ENCODE measurements at places on chromosomes 6 and 20.
A peak's percentile ranks its signal among the peaks of the same experiment; 100 is the strongest.

- DNase-seq = no peak
Observed at GRCh38 chr20:50932016-50932485, 814 bp upstream of the ADNP start.

DNA sequence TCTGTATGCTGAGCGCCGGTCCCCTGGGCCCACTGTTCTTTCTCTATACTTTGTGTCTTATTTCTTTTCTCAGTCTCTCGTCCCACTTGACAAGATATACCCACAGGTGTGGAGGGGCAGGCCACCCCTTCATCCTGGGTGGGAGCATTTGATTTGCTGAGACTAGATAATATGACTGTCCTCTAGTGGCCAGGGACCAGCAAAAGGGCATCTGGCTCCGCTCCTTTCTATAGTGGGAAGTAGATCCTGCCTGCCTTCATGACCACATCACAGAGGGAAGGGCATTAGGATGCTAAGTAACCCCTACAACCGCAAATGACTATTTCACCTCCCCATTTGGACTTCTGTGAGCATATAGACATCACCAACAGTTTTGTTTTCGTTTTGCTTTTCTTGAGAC, 64.5 kb downstream of the TRMT6 start:
- DNase-seq = no peak

- DNase-seq = peak; percentile 75
Observed at GRCh38 chr6:18388942-18389341, 1.8 kb downstream of the RNF144B start.

DNA sequence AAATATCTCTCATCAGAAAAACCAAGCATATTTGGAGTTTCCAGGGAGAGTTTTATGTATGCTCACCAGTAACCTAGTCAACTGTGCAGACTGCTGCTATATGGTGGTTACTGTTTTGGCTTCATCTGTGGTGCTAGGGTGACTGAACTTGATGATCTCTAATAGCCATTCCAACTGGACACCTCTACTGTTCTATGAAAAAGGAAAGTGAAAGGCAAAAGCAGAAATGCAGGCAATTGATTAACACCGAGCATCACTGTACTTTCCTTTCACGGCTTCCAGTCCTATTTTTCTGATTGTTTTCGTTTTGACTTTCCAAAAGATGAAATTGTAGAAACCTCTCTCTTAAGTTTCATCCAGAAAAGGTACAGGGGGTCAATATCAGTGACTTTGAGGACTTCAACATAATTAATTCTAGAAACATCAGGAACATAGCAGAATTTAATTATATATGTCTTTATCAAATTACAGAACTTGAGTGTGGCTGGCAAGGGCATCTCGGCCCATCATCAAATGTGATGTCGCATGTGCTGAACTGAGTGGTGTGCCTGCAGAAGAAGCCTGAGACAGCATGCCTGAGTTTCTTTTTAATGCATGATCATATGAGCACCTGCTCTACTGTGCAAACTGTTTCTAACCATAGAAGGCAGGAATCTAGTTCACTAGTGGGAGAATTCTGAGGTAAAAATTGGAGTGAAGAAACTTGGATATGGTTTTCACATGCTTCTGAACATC, 464.3 kb upstream of the FLRT3 start:
- DNase-seq = no peak

GRCh38 chr20:46575937-46576461, 25.5 kb upstream of the OCSTAMP start:
- no peak for DNase-seq

DNA sequence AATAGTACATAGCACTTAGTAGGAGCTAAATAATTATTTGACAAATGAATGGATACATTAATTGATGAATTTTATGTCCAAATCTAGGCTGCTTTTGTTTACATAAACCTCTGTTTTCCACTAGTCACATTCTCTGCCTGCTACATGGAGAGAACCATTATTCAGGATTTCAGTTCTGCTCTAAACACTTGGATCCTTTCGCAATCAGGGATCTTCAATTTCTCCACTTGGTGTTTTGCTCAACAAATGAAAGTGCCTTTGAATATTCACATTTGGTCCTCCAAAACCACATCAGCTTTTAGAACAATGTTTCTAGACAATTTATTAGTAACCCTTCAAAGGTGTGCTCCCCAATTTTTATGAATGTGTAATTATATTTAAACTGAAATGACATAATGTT, 30.6 kb upstream of the HLA-DQB1 start:
- DNase-seq = no peak

GRCh38 chr6:131572686-131573415, at the start of gene ARG1:
TSS of gene ARG1 (plus strand) at chr6:131573226. CDS start at chr6:131573283, 57 bp downstream.
- no peak for DNase-seq

DNA sequence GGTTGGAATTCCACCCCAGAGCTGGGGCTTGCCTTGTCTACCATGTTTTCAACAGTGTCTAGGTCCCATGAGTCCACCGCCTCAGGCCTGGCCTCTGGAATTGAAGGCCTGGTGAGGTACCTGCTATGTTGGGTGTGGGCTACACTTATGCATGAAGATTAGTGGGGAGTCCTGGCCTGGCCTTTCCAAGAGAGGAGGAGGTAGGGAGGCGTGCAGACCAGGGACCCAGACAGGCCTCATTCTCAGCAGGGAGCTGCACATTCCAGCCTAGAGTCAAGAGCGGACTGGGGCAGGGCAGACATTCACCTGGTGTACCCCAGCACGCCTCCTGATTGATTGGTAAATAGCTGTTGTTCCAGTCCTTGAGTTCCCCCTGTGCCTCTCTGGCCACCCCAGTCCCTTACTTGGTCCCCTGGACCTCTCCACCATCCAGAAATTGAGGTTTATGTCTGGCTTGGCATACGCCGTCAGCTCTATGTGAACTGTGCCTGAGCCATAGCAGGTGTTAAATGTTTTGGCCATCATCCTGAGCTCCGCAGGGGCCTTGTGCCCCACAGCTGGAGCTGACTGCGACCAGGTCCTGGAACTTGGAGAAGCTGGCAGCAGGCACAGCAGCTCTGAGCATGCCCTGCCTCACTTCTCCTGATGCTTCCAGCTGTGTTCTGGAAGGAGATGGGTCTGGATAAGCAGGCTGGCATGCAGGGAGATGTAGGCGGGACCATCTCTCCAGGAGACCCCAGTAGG, 8.2 kb upstream of the VEGFA start:
- DNase-seq = no peak

- DNase-seq = no peak
Observed at GRCh38 chr6:31687860-31688693, 7.2 kb upstream of the LY6G5C start.

DNA sequence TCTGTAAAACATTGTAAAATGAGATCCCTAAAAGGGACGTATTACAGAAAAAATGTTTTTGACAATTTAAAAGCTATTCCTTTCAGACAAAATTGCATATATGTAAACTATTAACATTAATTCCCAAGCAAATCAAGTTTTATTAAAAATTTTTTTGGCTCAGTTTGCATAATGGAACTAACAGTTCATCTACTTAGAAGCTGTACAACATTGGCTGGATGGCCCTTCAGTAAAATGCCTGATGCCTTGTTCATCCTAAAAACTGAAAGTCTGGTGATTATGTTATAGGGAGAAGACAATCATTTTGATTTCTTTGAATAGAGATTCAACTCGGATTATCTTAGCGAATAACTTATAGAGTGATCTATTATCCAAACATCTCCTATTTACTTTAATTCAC, 52.8 kb downstream of the ADGRG6 start:
- no peak for DNase-seq

- DNase-seq = peak; percentile 86
Observed at GRCh38 chr6:151240036-151240685, 394 bp downstream of the AKAP12 start.

- no peak for DNase-seq
Observed at GRCh38 chr20:62785393-62785792, 10.9 kb upstream of the MRGBP start.

DNA sequence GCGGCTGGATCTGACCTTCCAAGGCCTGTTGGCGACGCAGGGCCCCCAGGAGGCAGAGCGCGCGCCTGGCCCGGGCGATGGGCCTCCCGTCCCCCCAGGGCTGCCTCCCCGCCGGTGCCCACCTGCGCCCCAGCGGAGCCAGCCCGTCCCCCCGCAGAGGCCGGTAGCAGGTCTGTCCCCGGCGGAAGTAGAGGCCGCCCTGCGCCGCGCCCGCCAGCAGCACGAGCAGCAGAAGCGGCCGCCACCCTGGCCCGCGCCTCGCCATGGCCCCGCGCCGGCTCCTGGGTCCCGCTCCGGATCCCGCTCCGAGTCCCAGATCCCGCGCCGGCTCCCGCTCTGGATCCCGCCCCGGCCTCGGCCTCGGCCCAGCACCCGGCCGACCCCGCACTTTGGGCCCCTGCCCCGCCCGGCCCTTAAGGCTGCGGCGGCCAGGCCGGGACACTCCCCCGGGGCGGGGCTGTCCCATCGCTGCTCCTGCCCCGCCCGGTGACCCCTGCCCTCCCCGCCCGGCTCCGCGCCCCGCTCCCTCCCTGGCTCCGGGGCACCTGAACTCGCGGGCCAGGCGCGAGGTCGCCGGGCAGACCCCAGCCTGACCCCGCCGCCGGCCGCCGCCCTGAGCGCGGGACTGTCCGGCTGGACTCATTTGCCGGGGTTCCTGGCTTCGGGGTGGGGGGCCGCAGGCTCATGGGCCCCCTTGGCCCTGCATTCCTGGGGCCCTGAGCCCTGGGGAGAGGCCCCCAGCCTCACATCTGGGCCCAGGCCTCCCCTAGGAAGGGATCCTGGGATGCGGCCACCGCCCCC, at the start of gene CTSZ:
Gene CTSZ, minus strand, starts transcription at position 391 of the 801 bp plus-strand sequence. Its CDS starts 126 bp downstream, at position 265.
- DNase-seq = peak; percentile 34

DNA sequence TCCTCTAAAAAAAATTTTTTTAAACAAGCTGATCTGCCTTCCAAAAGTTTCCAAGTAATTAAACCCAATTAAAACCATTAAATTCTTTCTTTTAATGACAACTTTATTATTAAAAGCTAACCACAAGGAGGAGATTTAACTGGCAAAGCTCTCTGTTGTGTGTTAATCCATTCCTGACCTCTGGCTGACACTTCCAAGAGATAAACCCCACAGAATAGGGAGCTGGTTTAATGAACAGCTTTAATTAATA, 230.8 kb downstream of the EYA2 start:
- DNase-seq = peak; percentile 75

DNA sequence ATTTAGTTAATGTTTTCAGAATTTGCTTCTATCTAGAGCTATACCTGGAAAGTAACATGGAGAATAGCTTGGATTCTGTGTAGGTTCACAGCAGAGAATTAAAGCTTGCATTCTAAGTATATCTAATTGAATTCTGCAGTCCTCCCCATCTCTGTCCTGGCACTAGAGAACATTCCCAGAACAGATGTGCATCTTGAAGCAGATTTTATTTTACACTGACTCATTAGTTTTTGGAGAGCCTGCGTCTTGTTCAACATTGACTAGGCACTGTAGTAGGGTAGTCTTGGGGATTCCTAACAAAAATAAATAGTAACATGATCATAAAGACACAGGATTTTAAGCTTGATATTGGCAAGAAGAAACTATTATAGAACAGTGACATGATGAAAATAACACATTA, 36.2 kb upstream of the BAG2 start:
- DNase-seq = peak; percentile 6

DNA sequence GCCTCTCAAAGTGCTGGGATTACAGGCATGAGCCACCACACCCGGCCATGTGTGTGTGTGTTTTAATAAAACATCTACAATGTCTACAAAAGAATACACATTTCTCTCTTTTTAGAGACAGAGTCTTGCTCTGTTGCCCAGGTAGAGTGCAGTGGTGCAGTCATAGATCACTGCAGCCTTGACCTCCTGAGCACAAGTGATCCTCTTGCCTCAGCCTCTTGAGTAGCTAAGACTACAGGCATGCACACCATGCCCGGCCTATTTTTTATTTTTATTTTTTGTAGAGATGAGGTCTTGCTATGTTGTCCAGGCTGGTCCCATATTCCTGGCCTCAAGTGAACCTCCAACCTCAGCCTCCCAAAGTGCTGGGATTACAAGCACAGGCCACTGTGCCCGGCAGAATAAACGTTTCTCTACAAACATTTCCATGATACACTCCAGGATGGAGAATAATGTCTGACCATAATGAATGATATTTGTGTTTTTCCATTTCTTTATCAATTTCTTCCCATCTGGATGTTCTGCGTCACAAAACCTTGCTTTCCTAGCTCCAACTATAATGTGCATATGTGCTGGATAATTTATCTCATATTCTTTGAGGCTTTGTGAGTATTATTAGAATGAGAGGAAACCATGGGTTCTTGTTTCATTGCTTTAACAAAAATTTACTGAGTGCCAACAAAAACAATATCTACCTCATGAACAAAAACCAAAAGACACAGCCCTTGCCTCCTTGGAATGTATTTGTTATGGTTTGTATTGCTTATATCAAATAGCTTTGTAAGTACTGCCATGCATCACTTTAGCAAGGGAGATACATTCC, 28.6 kb upstream of the CCN2 start:
- peak; percentile 93 for DNase-seq
